ENCODE measurements at places on chromosomes 3 and 15.

- DNase-seq, result no peak
These were observed 59.9 kb upstream of the CHRM5 start for GRCh38 chr15:33908406-33908805.

GRCh38 chr15:89472785-89473256 lies 23.6 kb downstream of the RHCG start:
- no peak for DNase-seq

GRCh38 chr3:157231071-157231470 lies 71.1 kb upstream of the CCNL1 start:
- no peak for DNase-seq

GRCh38 chr3:88626456-88627120 lies 476.8 kb downstream of the C3orf38 start:
- DNase-seq, result no peak

DNA sequence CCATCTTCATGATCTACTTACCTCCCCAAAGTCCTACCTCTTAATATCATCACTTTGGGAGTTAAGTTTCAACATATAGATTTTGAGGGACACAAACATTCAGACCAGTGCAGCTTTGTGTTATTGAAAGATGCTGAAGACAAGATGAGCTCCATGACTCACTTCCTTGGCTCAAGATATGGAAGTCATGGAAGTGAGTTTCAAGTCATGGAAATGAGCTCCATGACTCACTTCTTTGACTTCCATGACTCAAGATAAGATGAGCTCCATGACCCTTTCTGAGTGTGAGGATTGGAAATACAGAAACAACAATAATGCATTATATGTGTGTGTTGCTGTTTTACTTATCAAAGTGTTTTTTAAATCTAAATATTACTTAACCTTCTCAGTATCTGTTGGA lies 170.2 kb upstream of the TPRG1 start:
- DNase-seq, result no peak

- DNase-seq, result no peak
These were observed 61.7 kb downstream of the TFDP2 start for GRCh38 chr3:142087676-142088075.

DNA sequence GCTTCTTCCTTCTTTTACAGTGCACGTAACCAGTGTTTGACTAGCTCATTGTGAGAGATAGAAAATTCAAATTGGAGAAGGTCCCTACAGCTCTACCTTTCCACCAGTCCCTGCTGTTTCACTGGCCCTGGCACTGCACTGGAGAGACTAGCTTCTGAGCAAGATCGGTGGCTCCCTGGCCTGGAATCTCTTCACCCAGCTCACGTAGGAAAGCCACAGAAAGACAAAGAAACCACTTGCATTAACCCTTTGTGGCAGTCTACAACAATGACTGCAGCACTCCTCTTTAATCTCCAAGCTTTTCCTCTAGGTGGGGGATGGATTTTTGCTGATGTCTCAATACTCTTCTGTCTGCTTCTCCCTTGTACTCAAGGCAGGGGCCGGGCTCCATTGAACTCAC lies 155.9 kb downstream of the PEX5L start:
- DNase-seq, result no peak

GRCh38 chr3:176904506-176904905 lies 292.8 kb downstream of the TBL1XR1 start:
- DNase-seq, result no peak

- DNase-seq, result no peak
These were observed 147.8 kb downstream of the LEKR1 start for GRCh38 chr3:156973954-156974353.

GRCh38 chr3:12301031-12301430 lies 12.2 kb downstream of the PPARG start:
- DNase-seq, result no peak

GRCh38 chr3:143065364-143065763 lies 54.2 kb upstream of the CHST2 start:
- no peak for DNase-seq

DNA sequence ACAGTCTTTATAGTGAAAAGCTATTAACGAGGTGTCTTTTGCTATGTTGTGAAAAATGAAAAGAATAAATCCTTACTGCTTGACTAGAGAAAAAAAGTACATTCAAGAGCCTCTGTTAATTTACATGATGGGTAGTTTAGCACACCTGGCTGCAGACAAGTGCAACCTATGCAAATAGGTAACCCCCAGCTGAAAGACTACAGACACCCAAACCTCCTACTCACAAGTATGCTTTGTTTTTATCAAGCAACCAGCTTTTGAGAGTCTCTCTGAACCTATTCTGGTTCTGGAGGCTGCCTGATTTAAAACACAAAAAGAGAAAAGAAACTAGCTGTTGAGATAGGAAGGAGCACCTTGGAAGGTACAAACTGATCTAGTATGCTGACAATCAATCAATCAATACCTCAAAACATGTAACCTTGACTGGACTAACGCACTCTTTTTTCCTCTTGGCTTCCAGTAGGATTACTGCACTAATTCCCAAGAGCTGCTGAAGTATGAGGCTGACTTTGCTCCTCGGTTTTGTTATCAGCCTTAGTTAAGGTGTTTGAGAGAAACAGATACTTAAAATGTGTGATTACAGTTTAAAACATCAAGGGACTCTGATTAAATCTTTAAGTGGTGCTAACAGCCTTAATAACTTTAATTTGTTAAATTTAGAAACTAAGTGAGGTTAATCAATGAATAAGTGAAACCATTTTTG lies 63.6 kb downstream of the OSBPL10 start:
- no peak for DNase-seq

- no peak for DNase-seq
These were observed 23.0 kb downstream of the NR2F2 start for GRCh38 chr15:96353416-96353929.

DNA sequence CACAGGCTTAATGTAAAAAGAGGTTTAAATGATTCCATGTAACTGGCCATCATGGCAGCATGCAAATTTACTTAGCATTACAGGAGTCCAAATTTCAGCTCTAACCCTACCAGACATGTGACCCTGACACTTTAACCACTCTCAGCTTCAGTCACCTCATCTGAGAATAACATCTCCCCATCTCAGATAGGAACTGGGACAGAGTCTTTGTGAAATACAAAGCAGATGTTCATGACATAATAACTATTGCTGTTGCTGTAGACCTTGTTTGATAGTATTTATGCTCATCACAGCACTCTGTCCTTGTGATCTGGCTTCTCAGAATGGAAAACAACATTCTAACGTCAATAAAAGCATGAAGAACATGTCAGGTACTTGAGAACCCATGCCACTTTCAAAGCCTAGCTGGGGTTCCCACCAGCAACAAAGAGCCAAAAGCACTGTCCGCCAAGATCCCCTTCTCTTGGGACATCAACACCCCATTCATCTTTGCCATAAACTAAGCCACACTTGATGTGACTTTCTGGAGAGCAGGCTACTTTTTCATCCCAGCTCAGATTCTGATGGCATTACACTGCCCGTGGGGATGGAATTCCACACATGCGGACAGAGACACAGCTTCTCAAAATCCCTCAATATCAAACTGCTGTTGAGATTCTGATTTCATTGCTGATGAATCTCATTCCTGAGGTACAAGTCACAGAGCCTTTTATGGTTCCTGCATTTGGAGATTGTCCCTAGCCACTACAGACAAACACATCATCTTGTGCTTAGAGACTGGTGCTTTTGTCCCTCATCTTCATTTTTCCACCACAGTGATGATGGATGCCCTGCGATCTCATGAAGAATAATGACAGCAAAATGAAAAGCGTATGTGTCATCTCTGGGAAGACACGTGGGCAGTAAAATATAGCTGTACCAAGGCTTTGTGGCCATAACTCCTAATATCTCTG lies 202.7 kb downstream of the TNIK start:
- DNase-seq, result no peak

DNA sequence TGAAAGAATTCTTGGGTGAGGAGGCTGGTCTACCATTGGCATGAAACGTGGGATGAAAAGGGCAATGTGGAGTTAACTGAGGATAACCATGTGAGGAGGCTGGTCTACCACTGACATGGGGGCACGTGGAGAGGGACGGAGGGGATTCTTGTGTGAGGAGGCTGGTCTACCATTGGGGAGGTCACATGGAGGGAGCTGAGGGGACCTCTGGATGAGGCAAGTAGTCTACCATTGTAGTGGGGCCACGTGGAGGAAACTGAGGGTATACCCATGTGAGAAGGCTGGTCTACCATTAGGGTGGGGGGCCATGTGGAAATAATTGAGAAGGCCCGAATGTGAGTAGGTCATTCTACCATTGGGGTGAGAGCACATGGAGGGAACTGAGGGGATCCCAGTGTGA lies 154.1 kb downstream of the FBLN2 start:
- no peak for DNase-seq

GRCh38 chr3:73228437-73228836 lies 167.0 kb downstream of the EBLN2 start:
- DNase-seq, result no peak

DNA sequence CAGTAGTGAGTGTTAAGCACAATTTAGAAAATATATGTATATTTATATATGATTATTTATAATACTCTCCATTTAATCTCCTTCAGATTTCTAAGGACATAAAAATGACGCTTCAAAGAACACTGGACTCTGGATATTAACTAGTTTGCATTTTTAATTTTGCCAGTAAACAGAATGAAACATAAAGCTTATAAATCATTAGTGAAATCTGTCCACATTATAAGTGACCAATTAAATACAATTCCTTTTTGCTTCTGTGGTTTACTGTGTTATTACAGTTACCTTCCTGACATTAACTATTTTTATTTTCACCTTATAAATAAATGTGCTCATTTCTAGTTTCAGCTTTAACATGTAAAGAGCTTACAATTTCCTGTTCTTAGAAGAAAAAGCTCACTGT lies 1081.1 kb upstream of the EPHA6 start:
- no peak for DNase-seq

GRCh38 chr15:46489276-46489675 lies 854.4 kb downstream of the SQOR start:
- no peak for DNase-seq

DNA sequence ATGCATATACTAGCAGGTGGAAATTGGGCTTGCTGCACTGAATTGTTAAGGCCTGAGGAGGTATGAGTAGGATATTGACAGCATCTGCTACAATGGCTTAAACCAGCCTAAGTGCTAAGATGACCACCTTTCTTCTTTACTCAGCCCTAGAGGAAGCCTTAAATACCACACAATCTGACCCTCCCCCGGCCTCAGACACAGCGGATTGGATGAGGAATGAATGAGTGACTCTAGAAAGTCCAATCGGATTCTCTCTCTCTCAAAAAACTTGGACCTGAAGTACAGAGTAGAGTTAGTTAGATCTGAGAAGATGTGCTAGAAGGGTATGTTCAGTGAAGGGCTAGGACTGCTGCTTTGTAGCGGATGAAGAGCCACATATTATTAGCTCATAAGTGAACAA lies 39.9 kb upstream of the C3orf49 start:
- no peak for DNase-seq

GRCh38 chr3:149343951-149344350 lies 10.5 kb upstream of the TM4SF18 start:
- DNase-seq, result no peak

- DNase-seq, result no peak
These were observed 3.6 kb upstream of the MYH15 start for GRCh38 chr3:108513961-108514360.

DNA sequence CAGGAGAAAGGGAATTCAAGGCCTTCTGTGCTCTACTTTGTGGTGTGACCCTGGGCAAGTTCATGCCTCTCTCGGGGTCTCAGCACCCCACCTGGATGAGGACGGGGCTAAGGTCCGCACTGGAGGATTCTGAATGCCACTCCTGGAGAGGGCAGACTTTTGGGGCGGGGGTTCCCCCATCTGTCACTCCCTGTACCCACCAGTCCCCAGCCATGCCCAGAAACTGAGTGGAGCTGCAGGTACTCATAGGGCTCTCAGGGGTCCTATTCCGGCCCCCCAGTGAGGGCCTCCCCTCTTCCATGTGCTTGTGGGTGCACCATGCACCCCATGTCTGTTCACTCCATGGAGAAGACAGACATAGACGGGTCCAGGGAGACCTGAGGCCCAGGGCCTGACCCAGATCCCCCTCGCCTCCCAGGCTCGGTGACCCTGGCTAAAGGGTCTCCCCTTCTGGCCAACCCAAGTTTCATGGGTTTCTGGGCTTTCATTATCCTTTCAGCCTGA lies 26.0 kb downstream of the ACSBG1 start:
- no peak for DNase-seq

DNA sequence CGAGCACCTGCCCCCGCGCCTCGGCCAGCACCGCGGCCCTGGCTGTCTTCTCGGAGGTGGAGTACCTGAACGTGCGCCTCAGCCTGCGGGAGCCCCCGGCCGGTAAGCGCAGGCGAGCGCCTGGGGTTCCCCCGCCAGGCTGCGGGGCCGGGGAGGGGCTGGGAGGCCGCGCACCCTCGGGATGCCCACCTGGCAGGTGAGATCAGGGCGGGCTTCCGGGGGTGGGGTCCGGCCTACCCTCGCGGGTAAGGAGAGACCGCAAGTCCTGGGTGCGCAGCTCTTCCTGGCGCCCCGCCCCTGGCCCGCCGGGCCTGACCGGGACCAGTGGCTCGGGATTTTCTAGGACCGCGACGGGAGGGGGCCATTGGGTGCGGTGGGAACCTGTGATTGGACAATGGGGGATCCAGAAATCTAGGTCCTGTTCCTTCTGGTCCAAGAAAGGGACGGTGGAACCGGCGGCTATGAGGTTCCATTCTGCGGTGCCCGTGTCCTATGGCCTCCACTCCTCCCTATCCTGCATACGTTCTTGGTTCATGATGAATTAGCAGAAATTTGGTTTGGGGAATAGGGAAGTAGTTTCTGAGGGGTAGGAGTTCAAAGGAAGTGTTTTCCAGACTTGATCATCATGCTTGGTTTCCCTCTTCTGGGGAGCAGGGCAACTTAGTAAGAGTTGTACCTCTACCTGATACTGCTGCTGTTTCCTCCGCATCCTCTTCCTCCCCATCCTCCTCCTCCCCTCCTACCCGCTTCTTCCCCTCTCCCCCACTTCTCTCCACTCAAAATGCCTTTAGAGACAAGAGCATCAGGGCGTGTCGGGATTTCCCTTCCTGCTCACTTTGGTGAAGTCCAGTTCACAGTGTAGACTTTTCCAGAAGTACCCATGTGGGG lies 808 bp downstream of the ARRDC4 start:
- DNase-seq, result no peak

DNA sequence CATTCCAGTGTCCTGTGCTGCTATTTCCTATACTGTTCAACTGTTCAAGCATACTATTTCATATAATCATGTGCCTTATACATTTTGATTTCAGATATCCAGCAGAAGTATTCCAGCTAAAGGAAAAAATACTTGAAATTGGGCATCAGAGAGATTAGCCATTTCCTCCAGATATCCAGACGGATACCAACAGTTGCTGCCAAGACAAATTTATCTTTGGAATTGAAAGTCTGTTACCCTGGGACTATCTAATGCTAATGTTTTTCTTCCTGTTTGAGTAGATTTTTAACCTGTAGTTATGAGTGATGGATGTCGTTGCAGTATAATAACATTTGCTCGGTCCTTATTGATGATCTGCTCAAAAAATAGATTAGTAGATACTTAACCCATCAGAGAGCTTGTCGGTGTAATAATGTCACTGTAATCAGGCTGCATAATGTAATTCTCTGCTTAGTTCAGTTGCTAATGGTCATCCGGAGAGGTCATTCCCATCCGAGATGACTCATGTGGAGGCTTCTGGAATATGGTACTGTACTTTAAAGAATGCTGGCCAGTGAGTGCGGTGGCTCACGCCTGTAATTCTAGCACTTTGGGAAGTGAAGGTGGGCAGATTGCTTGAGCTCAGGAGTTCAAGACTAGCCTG lies 51.5 kb downstream of the TIMP4 start:
- no peak for DNase-seq

All from CD4-positive, alpha-beta T cell treated with Interleukin-6 at 100 ng/mL for 8 hours (primary cell).